ENCODE measurements at places on chromosomes 2 and 18.

- DNase-seq = no peak
Observed at GRCh38 chr2:239303711-239304532, 96.9 kb downstream of the HDAC4 start.

DNA sequence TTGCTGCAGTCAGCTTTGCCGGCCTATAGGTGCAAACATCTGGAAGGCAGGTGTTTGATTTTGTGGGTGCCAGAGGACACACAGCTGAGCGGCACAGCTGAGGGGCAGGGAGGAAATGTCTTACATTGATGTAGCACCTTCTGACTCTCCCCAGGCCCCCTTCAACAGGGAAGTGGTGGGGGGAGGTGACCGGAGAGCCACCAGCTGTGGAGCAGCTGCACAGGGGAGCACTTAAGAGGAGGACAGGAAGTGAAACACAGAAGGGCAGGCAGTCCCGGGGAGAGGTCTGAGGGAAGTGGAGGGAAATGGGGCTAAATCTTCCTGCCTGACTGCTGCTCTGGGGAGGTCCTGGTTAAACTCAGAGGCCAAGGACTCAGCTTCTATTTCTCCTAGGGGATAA lies 409.1 kb downstream of the TNS1 start:
- DNase-seq = no peak

- no peak for DNase-seq
Observed at GRCh38 chr18:12373771-12374116, 3.3 kb downstream of the AFG3L2 start.

- DNase-seq = no peak
Observed at GRCh38 chr2:196961889-196962288, 35.4 kb upstream of the PGAP1 start.

GRCh38 chr2:216908300-216908699 lies 48.4 kb upstream of the TNP1 start:
- DNase-seq = no peak

- no peak for DNase-seq
Observed at GRCh38 chr2:46259777-46260168, 37.4 kb upstream of the EPAS1 start.

- no peak for DNase-seq
Observed at GRCh38 chr2:170737821-170738220, 22.7 kb downstream of the SP5 start.

DNA sequence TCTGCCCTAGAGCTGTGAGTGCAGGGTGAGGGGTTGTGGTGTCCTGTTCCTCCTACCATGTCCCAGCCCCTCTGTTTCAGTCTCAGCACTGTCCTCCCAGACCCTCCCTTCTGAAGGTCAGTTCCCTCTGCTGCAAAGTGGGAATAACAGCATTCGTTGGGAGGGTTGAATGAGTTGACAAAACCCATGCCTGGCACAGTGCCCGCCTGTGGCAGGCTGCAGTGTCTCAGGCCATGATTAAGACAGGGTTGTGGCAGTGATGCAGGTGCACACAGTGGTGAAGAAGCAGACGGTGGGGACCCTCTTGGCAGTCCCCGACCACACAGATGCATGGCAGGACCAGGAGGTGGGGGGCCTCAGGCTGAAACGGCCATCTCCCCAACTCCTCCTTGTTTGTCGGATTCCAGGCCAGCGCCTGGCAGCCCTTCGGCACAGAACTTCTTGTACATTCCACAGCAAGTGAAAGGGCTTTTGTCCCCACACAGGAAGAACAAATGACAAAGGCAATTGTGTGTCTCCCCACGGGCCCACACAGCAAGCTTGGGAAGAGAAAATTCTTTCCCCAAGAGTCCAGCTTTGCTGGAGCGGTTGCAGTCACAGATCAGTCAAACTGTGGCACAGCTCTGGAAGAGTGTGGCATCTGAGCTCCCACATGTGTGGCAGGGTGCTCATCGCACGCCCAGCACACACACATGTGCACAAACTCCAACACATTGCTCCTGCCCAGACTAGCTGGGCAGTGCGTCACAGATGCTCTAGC lies 92.0 kb upstream of the MSH2 start:
- DNase-seq = peak; percentile 93

DNA sequence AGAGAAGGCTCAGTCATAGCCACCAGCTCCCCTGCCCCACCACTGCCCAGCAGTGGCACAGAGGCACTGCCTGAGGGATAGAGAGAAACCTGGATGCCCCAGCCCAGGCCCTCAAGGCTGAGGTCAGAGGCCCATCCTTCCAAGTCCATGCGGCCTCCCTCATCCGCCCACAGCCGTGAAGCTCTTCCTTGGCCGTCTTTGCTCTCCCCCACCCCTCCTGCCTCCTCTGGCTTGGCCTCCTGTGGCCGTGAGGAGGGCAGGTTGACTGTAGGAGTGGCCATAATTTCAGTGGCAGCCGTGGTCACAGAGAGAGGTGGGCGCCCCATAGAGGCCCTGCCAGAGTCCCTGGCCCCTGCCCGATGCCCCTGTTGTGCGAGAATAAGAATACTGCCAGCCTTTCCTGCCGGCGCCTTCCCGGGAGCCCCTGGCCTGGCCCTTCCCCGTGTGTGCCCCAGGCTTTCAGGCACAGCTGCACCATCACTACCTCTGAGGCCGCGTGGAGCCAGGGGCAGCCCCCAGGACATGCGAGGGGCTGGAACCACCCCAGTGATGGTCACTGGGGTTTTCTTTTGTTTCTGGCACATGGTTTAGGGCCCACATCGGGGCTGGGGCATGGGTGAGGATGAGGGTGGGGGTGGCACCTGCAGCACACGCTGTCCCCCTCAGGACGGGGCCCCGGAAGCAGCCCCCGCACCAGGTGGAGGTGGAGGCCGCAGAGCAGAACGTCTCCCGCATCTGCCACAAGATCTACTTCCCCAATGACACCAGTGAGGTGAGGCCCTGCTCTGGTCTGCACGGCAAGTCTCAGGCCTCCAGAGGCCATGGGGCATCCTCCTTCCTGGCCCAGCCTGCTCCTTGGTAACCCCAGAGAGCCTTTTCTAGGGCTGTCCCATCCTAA lies 13.1 kb upstream of the GPR17 start:
- DNase-seq = no peak

GRCh38 chr2:157158111-157158510 lies 99.4 kb upstream of the GALNT5 start:
- DNase-seq = no peak

GRCh38 chr18:32696376-32696775 lies 76.4 kb downstream of the KLHL14 start:
- no peak for DNase-seq

DNA sequence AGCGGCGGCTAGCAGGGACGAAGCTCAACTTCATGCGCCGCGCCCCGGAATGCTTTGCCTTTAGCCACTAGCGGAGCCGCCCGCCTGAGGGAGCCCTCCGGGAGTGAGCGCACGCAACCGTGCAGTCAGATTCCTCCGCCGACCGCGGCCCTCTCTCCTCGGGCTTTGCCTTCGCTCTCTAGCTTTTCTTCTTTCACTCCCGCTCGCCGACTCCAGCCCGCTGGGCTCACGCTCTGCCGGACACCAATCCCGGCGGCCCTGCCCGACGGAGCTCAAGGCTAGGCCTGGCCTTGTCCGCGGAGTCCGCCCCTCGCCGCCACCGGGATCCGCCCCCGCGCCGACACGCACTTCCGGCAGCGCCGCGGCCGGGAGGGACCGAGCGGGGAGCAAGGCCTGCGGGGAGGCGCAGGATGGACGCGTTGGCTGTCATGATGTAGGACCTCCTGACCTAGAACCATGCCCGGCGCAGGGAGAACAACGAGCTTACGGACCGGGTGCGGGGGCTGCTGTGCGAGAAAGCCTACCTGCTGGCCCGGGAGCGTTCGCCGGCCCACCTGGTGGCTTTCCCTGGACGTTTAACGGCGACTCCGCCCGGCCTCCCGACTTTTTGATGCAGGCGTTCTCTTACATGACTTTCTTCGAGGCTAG lies 40.8 kb upstream of the AKAIN1 start:
- peak; percentile 90 for DNase-seq

DNA sequence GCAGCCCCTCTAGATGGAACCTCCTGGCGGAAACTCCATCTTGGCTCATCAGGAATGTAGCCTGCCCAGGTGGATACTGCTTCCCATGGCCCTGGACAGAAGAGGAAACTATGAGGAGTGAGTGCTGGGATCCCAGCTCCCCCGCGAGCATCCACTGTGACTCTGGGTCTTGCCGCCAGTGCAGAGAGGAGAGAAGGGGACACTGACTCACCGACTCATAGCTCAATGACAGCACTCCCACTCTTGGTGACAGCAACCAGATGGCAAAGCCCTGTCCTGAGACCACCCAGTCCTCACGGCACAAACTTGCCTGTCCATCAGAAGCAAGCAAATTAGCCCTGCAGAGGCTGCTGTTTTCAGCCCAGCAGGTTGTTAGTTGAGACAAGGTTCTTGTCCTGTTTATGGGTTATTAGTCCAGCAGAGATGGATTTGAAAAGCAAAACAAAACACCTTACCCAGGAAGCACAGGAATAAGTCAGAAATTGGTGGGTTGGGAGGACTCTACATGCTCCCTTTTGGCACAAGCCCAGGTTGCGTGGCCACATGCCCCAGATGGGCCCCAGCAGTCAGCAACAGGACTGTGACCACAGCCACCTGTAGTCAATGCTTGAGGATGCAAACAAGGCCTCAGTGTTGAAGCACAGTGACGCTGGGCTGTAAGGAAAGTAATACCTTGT lies 111.5 kb upstream of the GLI2 start:
- no peak for DNase-seq

DNA sequence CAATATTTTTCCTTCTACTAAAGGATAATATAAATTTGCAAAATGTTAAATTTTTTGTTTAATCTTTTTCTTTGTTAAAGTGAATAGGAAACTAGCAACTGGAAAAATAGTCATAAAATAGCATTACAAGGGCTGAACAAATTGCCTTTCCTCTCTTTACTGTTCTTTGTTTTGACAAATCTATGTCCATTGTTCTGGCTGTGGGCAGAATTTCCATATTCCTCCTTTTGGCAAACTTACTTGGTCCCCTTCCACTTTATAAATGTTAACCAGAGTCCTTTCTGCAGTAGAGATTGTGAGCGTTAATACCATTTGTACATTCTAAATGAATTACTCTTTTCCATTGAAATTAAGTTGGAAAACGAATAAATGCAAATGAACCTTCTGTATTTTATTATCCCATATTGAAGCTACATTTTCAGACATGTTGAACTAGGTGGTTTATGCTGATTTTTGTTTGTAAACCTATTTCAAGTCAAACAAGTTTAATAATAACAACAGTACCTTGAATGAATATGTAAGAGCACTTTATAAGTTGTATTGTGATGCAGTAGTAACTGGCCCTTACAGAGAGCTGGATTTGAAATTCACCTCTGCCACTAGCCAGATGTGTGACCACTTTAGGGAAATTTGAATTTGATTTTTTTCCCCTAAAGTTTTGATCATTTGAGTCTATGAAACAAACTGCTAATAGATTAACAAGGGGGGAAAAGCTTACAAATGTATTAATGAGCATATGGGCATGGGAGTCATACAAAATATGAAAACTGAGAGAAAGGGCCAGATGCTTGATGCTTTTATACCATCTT lies 3.3 kb downstream of the RNF125 start:
- peak; percentile 64 for DNase-seq

GRCh38 chr2:8343031-8343430 lies 338.8 kb upstream of the ID2 start:
- no peak for DNase-seq

DNA sequence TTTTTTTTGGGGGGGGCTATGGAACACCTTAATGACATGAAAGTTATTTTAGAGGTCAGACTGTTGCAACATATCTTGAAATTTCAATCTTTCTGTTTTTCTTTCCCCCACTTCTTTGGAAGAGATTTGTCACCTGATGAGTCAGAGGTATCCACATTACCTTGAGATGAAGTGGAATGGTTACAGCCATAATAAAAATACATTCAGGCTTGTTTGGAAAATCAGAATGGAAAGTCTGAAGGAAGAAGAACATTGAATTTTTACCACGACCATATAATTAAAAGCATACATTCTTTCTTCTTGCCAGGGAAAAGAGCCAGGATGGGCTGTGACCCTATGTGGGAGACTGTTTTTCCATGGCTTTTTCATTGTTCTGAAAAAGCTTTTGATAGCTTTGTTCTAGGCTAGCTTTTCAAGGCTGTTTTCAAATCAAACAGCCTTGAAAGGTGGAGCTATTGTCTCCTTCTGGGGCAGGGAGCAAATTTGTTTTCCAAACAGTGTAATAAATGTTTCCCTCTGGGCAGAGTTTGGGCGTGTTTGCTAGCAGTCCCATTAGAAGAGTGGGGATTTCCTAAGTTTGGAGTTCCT lies 2.3 kb upstream of the GTF3C3 start:
- no peak for DNase-seq

DNA sequence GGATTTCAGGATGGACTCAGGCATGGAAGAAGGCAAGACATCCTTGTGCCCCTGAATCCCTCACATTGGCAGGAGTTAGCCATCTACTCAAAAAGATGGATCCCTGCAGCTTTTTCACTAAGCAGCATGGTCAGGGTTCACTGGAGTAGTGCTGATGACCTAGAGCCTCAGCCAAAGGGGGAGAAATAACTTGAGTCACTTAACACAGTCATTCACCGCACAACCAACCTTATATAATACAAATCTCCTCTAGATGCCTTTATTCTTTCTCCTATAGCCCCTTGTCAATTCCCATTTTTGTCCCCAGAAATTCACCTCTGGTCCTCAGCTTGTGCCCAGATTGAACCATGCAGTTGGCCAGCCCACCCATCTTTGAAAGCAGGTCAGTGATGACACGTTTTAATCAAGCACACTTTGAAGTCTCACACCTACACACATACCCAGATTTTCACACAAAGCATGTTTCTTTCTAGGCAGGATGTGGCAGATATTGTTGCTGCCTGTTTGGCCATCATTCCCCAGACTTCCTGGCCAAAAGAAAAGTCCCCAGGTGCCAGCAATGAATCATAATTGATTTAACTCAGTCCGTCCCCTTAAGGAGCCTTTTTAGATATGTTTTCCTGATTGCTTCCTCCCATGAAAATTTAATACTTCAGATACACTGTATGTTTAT lies 84.2 kb downstream of the LBH start:
- no peak for DNase-seq

DNA sequence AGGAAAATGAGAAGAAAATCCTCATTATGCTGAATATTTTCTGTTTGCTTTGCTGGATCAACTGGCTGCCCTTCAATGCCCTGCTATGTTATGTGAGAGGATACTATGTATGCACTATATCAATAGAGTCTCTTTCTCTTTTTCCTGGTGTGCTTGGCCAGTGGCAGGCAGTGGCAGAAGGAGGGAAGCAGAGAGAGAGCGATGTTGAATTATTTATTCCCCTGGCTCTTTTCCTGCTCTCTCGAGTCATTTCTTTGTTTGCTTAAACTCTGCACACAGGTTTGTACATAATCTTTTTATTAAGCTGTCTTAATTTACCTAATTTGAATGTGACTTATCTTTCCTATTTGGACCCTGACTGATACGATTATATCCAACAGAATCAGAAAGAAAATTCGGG lies 1727.3 kb downstream of the SUCLG1 start:
- no peak for DNase-seq

DNA sequence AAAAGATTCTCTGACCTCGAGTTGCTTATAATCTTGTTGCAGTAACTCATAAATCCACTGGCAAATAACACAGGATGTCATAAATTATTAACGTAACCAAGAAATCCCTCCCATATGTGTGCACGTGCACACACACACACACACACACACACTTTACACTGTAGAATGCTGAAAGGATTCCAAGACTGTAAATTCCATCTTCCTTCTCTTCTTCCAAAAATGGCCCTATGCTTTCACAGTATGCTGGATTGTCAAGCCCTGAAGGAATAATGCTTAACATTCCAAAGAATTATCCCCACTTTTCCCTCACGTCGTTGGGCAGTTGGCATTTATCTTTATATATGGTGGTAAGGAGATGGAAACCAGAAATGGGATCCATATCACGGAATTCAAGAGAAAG lies 117.5 kb upstream of the CRIM1 start:
- DNase-seq = no peak

Data from hippocampal formation (tissue), 2 donors.